D341Med (cell line): ENCODE measurements at places on chromosomes 2 and 18.

DNA sequence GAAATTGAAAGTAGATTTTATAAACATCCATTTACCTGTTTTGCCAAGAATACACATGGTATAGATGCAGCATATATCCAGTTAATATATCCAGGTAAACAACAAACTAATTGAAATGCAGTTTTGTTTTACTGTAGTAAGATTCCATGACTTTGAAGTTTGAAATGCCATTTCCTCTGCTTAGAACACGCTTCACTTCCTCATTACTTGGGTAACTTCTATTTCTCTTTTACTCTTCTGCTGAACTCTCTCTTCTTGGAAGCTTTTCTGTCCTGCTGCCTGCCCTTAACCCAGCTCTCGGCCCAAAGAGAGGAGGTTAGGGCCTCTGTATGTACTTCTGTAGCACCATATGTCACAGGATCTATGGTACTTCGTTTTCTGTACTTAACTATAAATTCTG is 14.1 kb upstream of the IL1RL2 start:
- DNase-seq, result no peak

GRCh38 chr2:10307561-10308156 is 5.0 kb downstream of the HPCAL1 start:
- DNase-seq, result no peak

GRCh38 chr2:189506514-189506976 is 65.3 kb downstream of the WDR75 start:
- no peak for DNase-seq

GRCh38 chr2:35503738-35504199 is 851.8 kb upstream of the CRIM1 start:
- DNase-seq, result no peak

DNA sequence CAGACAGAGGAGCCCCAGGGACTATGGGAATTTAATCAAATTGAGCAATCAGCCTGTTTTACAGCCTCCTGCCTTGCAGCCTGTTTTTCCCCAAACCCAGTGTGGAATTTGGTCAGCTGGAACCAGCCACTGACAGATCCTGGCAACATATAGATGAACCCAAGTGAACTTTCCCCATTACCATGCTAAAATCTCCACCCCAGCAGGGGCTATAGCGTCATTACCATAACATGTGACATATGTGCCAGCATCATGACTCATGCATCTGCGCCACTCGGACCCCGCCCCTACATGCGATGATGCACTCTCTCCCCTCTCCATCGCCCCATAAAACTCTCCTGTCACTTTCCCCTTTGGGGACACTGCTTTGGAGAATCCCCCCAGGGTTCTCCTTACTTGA is 17.3 kb upstream of the FEZ2 start:
- no peak for DNase-seq

GRCh38 chr2:239555571-239555905 is 154.7 kb upstream of the HDAC4 start:
- DNase-seq, result no peak

- DNase-seq, result no peak
Measured at GRCh38 chr18:23487738-23488570, 15.4 kb upstream of the RMC1 start.
